ENCODE measurements at places on chromosomes 12 and 14.

- no peak for DNase-seq
Observed at GRCh38 chr14:61911574-61911973, 149.4 kb downstream of the SNAPC1 start.

DNA sequence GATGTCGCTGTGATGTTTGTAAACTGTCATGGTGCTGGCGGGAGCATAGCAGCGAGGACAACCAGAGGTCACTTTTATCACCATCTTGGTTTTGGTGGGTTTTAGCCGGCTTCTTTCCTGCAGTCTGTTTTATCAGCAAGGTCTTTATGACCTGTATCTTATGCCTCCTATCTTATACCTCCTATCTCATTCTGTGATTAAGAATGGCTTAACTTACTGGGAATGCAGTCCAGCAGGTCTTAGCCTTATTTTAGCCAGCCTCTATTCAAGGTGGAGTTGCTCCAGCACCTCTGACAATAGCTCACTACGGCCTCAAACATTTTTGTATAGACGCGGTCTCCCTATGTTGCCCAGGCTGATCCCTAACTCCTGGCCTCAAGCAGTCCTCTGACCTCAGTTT is 53.7 kb downstream of the B4GALNT3 start:
- no peak for DNase-seq

DNA sequence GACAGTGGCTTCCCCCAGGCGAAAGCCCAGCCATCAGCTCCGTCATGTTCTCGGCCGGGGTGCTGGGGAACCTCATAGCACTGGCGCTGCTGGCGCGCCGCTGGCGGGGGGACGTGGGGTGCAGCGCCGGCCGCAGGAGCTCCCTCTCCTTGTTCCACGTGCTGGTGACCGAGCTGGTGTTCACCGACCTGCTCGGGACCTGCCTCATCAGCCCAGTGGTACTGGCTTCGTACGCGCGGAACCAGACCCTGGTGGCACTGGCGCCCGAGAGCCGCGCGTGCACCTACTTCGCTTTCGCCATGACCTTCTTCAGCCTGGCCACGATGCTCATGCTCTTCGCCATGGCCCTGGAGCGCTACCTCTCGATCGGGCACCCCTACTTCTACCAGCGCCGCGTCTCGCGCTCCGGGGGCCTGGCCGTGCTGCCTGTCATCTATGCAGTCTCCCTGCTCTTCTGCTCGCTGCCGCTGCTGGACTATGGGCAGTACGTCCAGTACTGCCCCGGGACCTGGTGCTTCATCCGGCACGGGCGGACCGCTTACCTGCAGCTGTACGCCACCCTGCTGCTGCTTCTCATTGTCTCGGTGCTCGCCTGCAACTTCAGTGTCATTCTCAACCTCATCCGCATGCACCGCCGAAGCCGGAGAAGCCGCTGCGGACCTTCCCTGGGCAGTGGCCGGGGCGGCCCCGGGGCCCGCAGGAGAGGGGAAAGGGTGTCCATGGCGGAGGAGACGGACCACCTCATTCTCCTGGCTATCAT is 663 bp downstream of the PTGER2 start:
- peak; percentile 27 for DNase-seq

DNA sequence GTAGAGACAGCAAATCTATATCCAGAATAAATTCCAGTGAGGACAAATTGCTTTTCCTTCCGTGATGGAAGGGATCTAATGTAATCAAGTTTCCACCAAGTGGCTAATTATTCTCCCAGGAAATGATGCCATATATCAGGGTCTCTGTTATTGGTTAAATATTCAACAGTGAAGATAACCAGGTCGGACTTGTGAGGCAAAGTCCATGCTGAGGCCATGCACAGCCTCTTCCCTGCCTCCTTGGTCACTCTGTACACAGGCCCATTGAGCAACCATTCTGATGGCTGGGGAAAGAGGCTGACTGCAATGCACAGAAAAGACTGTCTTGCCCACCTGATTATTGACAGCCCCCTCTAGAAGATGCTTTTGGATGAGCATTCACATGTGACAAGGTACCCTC is 90.1 kb downstream of the TNFAIP2 start:
- DNase-seq: no peak

GRCh38 chr12:67671419-67671818 is 22.9 kb downstream of the DYRK2 start:
- no peak for DNase-seq

DNA sequence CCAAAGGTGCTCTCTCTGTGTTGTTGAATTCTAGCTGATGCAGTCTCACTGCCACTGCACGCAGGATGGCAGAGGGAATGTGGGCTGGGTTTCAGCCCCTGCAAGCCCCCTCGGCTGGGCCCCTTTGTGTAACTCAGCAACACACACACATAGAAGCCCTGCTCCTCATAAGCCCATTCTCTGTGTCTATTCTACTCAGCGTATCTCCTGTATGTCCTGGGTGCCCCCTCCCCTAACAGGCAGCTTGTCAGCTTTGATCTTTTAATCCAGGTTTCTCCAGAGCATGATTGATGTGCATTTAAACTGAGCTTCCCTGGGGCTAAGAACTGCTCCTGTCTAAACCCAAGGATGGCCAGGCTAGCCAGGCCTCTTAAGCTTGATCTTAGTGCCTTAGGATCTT is 43.0 kb downstream of the SRRM4 start:
- no peak for DNase-seq

- DNase-seq: no peak
Observed at GRCh38 chr12:111435661-111436201, 30.0 kb downstream of the SH2B3 start.

- no peak for DNase-seq
Observed at GRCh38 chr12:98752726-98753125, 107.6 kb downstream of the APAF1 start.

DNA sequence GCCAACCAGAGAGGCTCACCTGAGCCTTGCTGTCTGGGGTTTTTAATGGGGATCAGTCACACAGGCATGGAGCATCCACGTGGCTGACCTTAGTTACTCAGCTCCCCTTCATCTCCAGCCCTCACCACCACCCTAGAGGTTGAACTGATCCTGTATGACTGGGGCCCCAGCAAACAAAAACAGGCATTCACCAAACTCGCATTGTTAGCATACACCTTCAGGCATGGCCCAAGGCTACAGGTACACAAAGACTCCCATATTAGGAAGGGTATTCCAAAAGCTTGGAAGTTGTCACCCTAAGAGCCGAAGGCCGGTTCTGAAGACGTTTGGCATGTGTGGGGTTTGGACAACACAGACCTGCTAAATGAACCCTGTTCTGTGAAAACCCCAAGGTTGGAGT is 10.0 kb downstream of the DNAH10 start:
- no peak for DNase-seq

DNA sequence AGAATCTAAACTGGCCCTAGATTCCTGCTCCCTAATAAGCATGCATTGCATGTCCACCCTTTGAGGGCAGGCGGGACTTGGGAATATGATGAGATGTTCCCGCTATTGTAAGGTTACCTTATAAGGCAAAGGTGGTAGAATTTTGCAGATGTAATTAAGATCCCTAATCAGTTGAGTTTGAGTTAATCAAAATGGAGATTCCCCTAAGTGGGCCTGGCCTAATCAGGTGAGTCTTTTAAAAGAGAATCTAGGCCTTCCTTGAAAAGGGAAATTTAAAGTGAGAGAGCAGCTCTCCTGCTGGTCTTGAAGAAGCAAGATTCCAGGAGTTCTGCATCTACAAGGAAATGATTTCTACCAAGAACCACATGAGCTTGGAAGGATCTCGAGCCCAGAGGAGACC is 83.4 kb downstream of the DICER1 start:
- DNase-seq: no peak

- peak; percentile 81 for DNase-seq
Observed at GRCh38 chr14:72962829-72963312, 36.6 kb downstream of the DCAF4 start.

DNA sequence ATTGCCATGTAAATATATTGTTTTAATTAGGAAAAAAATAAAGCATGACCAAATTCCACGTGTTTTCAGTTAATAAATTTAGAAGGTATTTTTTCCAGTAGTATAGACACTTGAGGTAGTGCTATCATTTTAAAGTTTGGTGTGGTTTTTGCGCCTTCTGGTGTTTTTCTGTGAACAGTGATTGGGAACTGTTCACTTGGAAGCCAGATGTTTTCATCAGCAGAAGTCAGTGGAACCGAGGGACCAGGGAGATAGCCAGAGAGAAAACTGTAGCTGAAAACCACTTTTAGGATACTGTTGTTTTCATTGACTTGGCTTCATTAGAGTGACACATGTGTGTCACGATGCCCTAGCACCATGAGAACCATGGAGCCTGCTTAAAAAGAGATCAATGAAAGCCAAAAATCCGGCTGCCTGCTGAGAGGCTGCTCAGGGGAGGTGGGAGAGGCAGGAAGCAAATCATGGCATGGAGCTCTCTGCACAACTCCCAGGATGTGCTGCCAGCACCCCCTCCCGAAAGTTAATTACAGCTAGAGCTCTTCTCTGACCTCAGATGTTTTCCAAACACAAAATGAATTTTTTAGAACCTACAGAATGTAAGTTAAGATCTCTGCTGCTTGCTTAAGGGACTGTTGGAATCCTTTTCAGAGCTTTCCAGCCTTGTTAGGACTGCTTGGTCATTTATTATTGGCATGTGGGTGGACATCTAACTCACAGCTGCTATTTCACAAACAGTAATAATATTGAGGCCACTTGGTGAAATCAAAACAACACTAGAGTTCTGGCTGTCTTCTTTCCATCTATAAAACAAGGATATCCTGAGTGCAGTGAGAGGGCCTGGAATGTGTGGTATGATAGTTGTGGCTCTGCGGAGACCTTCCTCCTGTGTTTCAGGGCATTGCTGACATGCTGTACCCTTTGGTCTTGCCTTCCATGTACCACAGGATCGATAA is 192.3 kb downstream of the ANO4 start:
- DNase-seq: no peak

- no peak for DNase-seq
Observed at GRCh38 chr12:1744932-1745331, 54.1 kb downstream of the ADIPOR2 start.

DNA sequence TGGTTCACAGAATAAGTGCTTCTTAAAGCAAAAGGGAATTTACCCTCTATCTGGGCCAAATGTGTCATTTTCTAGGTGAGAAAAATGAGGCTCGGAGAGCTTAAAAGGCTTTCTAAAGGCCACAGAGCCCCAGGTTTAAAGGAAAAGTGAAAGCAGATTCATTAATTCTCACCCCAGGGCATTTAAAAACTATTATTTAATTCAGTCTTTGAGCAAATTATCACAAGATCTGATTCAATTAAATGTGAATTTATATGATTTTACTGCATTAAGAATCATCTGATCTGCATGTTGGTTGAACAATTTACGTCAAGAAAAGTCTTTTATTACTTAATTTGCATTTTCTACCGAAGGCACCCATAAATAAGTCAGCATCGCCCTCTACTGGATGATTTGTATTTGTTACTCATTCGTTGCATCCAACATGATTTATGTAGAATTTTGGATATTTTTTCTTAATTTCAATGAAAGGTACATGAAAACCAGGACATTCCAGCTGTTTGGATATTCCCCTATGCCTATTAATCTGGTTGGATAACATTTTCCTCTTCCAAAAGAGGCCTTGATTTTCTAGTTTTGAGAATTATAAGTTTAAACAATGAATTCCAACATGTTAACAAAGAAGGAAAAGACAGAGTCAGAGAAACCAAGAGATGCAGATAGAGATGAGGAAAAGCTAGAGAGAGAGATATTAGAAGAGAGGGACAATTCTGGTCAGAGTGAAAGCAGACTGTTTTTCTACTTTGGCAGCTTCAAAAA is 19.1 kb upstream of the DHRS7 start:
- peak; percentile 61 for DNase-seq

GRCh38 chr12:124726596-124727263 is 136.9 kb downstream of the SCARB1 start:
- DNase-seq: no peak

- no peak for DNase-seq
Observed at GRCh38 chr14:80047761-80048160, 163.5 kb downstream of the DIO2 start.

GRCh38 chr14:75981426-75982265 is at the start of gene TGFB3:
TSS of gene TGFB3 (minus strand) at chr14:75981995. CDS start at chr14:75980893, 1,102 bp downstream.
- DNase-seq: peak; percentile 51

DNA sequence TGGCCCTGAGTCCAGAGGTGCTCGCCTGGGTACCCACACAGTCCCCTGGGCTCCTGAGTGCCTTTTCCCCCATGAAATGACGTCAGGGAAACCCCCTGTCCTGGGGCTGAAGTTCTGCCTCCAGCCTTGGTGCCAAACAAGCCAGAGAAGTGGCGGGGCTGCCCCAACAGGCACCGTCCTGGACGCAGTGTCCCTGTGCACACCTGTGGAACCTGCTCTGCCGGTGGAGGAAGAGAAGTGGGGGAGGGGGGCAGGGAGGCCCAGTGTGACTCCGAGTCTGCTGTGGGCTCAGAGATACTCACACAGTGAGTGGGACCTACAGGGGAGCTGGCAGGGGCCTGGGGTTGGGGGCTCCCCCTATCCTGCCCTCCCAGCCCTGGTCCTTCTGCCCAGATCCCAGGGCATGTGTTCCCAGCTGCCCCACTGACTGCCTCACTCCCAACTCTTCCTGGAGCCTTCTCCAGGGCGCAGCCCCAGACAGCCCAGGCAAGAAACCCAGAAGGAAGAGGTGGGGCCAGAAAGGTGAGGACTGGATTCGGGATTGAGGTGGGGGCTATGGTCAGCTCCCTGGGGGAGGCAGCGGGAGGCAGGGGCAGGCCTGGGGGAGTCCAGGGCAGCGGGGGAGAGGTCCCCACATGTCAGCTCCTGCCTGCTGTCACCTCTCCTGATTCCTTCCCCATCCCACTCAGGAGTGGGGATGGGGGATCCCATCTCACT is 24.7 kb downstream of the CCDC85C start:
- no peak for DNase-seq

DNA sequence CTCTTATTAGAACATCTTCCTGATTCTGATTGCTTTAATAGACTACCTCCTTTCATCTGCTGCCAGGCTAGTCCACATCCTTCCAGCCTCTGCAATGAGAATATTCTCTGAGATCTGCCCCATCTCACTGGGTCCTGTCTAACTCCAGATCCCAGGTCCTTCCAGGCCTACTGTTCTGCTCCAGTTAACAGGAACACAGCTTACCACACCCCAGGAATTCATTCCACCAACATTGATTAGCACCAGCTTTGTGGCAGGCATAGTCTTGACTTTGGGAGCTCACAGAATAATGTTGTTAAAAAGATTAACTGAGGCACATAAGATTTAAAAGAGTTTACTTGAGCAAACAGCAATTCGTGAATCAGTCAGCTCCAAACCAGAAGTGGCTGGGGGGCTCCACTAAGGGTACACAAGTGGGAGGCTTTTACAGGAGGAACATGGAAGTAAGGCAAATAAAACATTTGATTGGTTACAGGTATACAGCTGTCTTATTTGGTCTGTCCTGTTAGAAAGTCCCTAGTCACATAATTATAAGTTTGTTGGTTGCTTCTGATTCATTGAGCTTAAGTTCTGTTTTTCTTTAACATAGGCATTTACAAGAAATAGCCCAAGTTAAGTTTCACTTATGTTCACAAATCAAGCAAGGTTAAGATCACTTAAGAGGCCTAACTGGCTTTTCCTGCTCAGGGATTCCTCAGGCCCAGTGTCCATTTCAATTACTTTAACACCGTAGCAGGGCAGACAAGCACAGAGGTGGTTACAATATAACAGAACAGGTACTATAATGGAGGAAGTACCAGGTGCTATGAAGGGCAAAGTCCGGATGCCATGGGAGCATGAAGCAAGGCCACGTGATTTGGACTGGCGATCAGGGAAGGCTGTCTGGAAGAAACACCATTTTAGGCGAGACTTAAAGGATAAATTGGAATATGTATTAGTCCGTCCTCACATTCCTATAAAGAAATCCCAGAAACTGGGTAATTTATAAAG is 12.2 kb upstream of the MYH7 start:
- DNase-seq: no peak

- DNase-seq: no peak
Observed at GRCh38 chr14:26382901-26383685, 214.7 kb downstream of the NOVA1 start.

All from A549 (cell line).